Tibial nerve (tissue), 4 donors: ENCODE measurements at places on chromosomes 3 and 15. TPM values are rescaled to one million over a fixed set of nuclear protein-coding genes. Genes with fewer than 3 reads are reported as not detected.

GRCh38 chr15:43529141-43529540 lies 11.7 kb downstream of the MAP1A start:
- no peaks in the 10 kb centered on the region for H3K4me1 ChIP-seq
- no peak overlapping the region for H3K4me3 ChIP-seq
- H3K27ac ChIP-seq: no peak overlapping the region
- DNase-seq: no peak

GRCh38 chr3:78130741-78131290 lies 1090.9 kb downstream of the ROBO2 start:
- no peaks in the 10 kb centered on the region for H3K27me3 ChIP-seq
- H3K36me3 ChIP-seq: no peaks in the 10 kb centered on the region
- DNase-seq: no peak
- H3K4me1 ChIP-seq: no peaks in the 10 kb centered on the region

SLCO3A1 gene
- 13.8 TPM for total RNA-seq

DNA sequence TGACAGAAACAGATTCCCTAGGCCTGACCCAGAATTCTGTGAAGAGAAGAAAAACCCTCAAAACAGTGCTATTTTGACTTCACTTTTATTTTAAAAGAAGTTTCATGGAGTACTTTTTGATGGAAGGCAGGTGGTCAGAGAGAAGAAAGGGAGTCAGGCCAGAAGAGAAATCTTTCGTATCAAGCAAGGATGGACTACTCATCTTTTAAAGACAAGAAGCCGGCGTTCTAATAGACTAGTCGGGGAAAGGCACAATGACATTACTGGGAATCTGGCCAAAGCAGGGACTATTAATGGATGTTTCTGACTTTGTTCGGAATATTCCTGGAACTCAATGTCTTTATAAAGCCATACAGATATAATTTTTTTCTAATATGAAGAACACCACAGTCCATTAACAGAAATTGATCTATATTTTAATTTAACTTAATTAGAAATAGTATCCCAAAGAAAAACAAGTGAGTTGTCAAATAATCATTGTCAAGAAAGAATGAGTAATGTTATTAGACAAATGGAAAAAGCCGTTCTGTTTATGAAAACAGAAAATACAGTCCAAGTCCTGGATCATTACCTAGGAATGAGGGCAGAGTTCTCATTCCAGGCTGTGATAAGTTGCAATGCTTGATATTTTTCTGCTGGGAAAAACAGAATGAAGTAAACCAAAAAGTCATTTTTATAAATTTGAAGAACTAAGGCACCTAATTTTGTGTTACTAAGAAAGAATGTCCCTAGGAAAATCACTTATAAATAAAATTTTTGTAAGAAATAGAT lies 23.7 kb upstream of the PCOLCE2 start:
- DNase-seq: no peak
- H3K4me1 ChIP-seq: peaks cover 3% of the 10 kb centered on the region
- H3K36me3 ChIP-seq: no peaks in the 10 kb centered on the region
- no peak overlapping the region for H3K4me3 ChIP-seq

DNA sequence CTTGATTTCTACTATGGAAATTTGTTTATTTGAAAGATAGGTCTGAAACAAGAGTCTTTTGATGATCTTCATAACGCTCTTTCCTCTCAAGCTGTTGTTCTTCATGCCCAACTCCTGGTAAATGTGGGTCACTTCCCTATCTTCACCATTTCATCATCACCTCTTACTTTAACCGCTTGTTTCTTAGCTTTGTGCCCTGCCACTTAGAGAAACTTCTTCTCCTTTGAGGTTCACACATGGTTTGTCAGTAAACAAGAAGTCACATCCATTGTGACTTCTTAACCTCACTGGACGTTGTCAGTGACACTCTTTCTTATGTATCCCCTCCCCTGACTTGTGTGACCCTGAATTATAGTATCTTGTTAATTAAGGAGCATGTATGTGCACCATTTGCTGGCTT lies 16.9 kb upstream of the P2RY13 start:
- H3K36me3 ChIP-seq: no peaks in the 10 kb centered on the region
- DNase-seq: no peak
- no peaks in the 10 kb centered on the region for H3K27me3 ChIP-seq
- H3K4me1 ChIP-seq: no peaks in the 10 kb centered on the region
- H3K27ac ChIP-seq: peak overlapping the region; percentile 81

DNA sequence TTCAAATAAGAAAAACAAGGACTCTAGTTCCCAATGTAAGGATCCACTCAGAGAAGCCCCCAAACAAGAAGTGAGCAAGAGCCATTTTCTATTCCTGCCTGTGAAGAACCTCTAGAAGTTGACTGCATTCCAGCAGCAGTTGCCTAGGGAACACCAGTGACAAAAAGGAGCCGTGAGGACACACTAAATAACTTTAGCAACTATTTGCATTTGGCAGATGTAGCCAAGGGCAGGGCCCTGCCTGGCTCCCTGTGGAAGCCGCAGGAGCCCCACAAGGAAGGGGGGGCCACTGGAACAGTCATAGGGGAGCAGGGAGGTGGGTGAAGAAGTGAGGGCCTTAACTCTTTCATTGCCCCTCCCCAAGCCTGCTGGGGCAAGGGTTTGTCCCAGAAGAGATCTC lies 470.2 kb upstream of the PROK2 start:
- no peaks in the 10 kb centered on the region for H3K36me3 ChIP-seq
- peaks cover 19% of the 10 kb centered on the region for H3K4me1 ChIP-seq
- no peak overlapping the region for H3K27ac ChIP-seq
- H3K27me3 ChIP-seq: no peaks in the 10 kb centered on the region
- no peak overlapping the region for H3K4me3 ChIP-seq
- DNase-seq: no peak

PIF1 gene
- total RNA-seq: 0.39 TPM

DNA sequence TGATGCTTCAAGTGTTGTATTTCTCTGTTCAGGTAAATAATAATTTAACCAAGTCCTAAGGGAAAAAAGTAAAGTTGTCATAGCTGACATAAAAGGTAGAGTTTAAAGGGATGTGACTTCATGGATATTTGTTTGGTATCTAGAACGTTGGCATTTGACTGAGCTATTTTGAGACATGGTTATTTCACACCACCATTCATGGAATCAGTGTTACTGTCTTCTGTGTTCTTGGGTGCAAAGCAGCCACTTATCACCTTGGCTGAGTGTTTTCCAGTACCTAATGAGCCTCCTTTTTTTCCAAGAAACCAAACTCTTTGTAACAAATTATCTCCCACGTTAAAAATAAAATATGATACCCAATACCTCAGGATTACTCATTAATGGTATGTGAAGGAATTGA lies 155.8 kb downstream of the GHSR start:
- no peak for DNase-seq
- H3K36me3 ChIP-seq: peaks cover 44% of the 10 kb centered on the region
- H3K4me3 ChIP-seq: no peak overlapping the region
- H3K27ac ChIP-seq: no peak overlapping the region
- no peaks in the 10 kb centered on the region for H3K27me3 ChIP-seq
- H3K4me1 ChIP-seq: no peaks in the 10 kb centered on the region

DNA sequence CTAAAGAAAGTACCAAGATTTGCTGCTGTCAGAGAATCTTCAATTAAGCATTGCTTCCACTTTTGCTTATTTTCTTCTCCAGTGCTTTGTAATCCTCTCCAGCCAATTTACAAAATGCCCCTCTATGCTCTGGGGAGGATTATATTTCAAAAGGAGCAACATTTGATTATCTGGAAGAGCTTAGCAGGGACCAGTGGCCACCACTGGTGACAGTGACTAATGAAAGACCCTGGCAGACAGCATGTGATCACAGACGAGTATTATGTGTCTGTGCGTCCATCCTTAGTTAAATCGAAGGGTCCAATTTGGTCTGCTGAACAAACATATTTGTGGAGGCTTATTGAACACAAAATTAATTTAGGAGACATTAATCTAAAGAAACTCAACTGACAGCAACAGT lies 152.6 kb downstream of the ZNF621 start:
- no peak overlapping the region for H3K27ac ChIP-seq
- no peaks in the 10 kb centered on the region for H3K36me3 ChIP-seq
- DNase-seq: no peak
- H3K4me1 ChIP-seq: no peaks in the 10 kb centered on the region
- no peak overlapping the region for H3K4me3 ChIP-seq

IQGAP1 gene
- total RNA-seq: 238 TPM

GOLGA8R gene
- 6.7 TPM for total RNA-seq

GRCh38 chr3:150033721-150034120 lies 63.0 kb upstream of the PFN2 start:
- DNase-seq: no peak
- no peaks in the 10 kb centered on the region for H3K4me1 ChIP-seq
- H3K27me3 ChIP-seq: no peaks in the 10 kb centered on the region
- no peak overlapping the region for H3K4me3 ChIP-seq
- no peaks in the 10 kb centered on the region for H3K36me3 ChIP-seq

- no peak for DNase-seq
- no peak overlapping the region for H3K4me3 ChIP-seq
- H3K36me3 ChIP-seq: no peaks in the 10 kb centered on the region
- no peaks in the 10 kb centered on the region for H3K27me3 ChIP-seq
- H3K27ac ChIP-seq: peak overlapping the region; percentile 44
Measured at GRCh38 chr3:99674086-99674789, 35.8 kb downstream of the COL8A1 start.

DNA sequence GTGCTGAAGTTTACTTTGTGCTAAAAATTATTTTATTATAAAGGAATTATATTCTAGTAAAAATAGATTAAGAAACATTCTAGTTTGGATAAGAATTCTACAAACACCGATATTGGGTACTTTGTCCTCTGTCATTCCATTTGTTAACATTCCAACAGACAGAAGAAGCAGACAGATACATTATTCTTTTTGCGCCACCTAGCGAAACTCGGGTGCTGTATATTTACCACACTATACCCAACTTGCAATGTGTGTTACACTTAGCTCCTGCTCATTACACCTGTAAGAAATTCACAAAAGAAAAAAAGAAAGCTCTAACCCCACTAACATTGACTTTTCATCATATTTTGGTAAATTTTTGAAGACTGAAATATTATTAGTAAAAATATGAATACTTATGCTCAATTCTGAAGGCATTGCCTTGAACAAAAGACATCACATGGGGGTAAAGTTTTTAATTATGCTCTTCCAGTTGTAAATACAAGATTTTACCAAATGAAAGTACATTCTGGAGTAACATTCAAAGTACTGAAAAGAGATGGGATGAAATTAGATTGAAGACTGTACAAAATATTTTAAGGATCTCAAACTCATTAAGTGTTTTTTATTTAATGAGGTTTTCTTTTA lies 136.5 kb upstream of the MLF1 start:
- no peak overlapping the region for H3K27ac ChIP-seq
- no peaks in the 10 kb centered on the region for H3K27me3 ChIP-seq
- H3K4me3 ChIP-seq: no peak overlapping the region
- no peaks in the 10 kb centered on the region for H3K4me1 ChIP-seq

DNA sequence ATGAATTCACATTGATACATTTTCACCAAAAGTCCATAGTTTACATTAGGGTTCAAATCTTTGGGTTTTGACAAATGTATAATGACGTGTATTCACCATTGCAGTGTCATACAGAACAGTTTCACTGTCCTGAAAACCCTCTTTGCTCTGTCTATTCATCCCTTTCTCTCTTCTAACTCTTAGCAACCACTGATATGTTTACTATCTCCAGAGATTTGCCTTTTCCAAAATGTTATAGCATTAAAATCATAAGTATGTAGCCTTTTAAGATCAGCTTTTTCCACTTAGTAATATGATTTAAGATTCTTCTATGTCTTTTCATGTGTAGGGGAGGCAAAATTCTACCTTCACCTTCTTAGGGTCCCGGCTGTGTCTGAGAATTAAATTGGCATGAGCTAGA lies 203.8 kb downstream of the TPRG1 start:
- no peak for DNase-seq
- no peak overlapping the region for H3K4me3 ChIP-seq
- H3K27ac ChIP-seq: no peak overlapping the region
- no peaks in the 10 kb centered on the region for H3K27me3 ChIP-seq
- H3K4me1 ChIP-seq: no peaks in the 10 kb centered on the region
- H3K36me3 ChIP-seq: no peaks in the 10 kb centered on the region

GRCh38 chr3:63130625-63131024 lies 147.5 kb upstream of the SYNPR start:
- no peak for DNase-seq
- no peaks in the 10 kb centered on the region for H3K27me3 ChIP-seq
- H3K27ac ChIP-seq: no peak overlapping the region
- no peak overlapping the region for H3K4me3 ChIP-seq

DNA sequence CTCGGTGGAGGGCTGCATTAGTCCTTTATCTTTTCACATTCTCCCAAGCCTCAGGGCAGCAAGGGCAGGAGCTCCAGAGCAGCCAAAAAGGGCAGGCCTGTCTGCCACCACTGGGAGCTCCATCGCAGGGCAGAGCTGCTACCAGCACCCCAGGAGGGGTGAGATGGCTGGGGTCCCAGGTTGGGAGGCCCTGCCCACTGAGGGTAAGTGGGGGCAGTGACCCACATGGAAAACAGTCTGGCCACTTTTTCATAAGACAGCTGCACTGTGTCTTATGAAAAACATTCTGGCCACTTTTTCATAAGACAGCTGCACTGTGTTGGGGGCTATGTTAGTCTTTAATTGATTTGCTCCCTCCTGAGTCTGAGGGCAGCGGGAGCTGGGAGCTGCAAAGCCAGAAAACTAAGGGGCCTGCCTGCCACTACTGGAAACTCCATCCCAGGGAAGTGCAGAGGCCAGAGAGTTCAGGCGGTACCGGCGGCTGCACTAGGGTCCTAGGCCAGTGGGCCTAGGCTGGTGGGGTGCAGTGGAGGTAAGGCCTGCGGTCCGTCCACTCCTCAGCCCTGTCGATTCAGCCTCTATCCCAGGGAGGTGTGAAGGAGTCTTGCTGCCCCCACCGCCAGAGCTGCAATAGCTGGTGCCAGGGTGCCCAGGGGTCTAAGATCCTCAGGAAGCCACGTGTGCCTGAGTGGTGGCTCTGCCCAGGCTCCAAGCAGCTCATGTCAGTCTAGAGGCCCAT lies 45.4 kb downstream of the TMCO5A start:
- DNase-seq: no peak
- no peaks in the 10 kb centered on the region for H3K36me3 ChIP-seq
- H3K4me3 ChIP-seq: no peak overlapping the region

- H3K36me3 ChIP-seq: no peaks in the 10 kb centered on the region
- H3K27me3 ChIP-seq: no peaks in the 10 kb centered on the region
- DNase-seq: no peak
- H3K4me1 ChIP-seq: peaks cover 55% of the 10 kb centered on the region
- H3K4me3 ChIP-seq: peak overlapping the region; percentile 91
Measured at GRCh38 chr3:50237133-50237651, 1.2 kb downstream of the GNAI2 start.

DNA sequence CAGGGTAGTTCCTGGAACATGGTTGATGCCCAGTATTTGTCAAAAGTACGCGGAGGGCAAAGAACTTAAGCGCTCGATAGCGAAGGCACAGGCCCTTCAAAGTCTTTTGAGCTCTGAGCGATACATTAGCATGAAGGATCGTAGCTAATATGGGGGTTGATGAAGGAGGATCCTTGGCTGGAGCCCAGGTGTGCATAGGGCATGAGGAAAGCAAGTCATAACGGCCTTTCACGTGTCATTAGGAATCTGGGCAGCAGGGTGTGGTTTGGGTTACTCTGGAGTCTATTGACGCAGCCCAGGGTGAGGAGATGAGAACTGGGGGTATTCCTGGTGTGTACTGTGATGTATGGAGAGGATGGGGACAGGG lies 31.7 kb downstream of the SPINK8 start:
- H3K4me1 ChIP-seq: peaks cover 8% of the 10 kb centered on the region
- no peaks in the 10 kb centered on the region for H3K36me3 ChIP-seq
- peak overlapping the region; percentile 86 for H3K27ac ChIP-seq
- H3K4me3 ChIP-seq: peak overlapping the region; percentile 81

- DNase-seq: no peak
- H3K27ac ChIP-seq: peak overlapping the region; percentile 70
- peaks cover 59% of the 10 kb centered on the region for H3K4me1 ChIP-seq
Measured at GRCh38 chr3:52896613-52897012, 735 bp downstream of the STIMATE start.

GOLGA8Q gene
- 7.4 TPM for total RNA-seq
